ENCODE measurements at places on chromosomes 1 and 21. TPM values are rescaled to one million over a fixed set of nuclear protein-coding genes. Genes with fewer than 3 reads are reported as not detected.
A peak's percentile ranks its signal among the peaks of the same experiment; 100 is the strongest.

- peak; percentile 27 for DNase-seq
These were observed 48.5 kb upstream of the SCYL3 start for GRCh38 chr1:169941982-169942830.

The CLEC20A gene
- not detected for total RNA-seq

The MTOR gene
- total RNA-seq = 44.5 TPM

GRCh38 chr1:243374412-243374811 lies 118.6 kb downstream of the SDCCAG8 start:
- no peak for DNase-seq

The GBP4 gene
- total RNA-seq = 4.1 TPM

DNA sequence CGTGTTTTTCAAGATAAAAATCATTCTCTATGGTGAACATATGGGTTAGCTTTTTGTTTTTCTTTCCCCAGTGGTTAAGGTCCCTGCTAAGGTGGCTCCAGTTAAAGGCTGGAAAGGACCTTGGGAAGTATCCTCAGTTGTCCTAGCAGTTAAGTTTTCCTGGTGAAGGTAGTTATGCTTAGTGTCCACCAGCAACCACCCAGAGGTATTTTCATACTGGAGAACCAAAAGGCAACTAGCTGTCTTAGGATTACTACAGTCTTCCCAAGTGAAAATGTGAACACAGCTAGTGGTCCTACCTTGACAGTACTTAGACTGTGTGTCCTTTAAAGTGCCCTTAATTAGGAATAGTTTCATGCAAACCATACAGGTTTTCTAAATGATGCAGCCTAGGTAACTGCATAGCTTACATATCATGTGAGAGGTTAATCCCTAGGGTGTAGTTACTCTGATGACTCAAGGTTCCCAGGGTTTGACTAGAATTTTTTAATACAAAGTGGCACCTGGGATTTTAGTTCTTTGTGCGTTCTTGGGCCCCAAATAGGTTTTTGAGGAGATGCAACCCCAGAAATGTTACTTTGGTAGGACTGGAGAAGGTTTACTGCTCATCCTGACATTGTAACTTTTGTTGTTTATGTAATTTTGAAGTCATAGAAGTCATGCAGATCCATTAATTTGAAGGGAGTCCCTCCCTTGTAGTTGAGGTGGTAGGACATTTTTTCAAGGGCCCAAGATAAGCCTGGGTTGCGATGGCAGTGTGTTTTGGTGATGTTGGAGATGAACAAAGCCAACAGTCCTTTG lies 36.5 kb downstream of the YY1AP1 start:
- no peak for DNase-seq

DNA sequence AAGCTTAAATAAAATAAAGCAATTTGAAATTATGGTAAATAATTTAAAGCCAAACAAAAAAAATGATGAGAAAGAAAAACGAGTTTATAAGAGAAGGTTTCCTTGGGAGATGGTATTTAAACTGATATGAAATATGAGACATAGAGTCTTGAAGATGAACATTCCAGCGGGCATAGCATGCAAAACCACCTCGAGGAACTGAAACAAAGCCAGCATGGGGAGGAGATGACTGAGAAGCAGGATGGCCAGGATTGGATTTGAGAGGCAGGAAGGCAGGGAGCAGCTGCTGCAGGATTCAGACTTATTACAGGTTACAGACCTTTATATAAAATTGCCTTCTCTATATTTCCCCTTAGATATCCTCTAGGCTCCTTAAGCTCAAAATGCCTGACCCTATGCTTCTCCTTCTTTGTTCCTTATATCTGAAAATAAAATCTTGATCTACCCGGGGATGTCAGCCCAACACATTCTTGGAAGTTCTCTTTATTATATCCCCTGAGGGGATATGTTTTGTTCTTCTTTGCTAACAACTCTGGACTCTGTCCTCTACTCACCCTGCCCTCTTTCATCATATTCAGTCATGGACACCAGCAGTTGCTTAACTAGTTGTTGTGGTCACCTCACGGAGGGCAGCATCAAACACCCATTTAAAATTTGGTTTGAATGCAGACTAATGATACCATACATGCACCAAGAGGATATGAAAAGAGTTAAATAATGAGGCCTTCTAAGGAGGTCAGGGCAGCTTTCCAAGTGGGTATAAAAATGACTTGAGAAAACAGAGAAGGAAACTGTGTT lies 719.1 kb upstream of the B3GALT2 start:
- peak; percentile 2 for DNase-seq

GRCh38 chr1:200184196-200184595 lies 156.7 kb downstream of the NR5A2 start:
- peak; percentile 87 for DNase-seq

GRCh38 chr1:29883411-29883832 lies 647.1 kb downstream of the PTPRU start:
- DNase-seq = no peak
